ENCODE measurements at places on chromosomes 2 and 18.

GRCh38 chr2:183079139-183079775 lies 710 bp downstream of the DUSP19 start:
- no peak for DNase-seq

- DNase-seq = no peak
Observed at GRCh38 chr18:54787121-54787520, 41.2 kb upstream of the RAB27B start.

DNA sequence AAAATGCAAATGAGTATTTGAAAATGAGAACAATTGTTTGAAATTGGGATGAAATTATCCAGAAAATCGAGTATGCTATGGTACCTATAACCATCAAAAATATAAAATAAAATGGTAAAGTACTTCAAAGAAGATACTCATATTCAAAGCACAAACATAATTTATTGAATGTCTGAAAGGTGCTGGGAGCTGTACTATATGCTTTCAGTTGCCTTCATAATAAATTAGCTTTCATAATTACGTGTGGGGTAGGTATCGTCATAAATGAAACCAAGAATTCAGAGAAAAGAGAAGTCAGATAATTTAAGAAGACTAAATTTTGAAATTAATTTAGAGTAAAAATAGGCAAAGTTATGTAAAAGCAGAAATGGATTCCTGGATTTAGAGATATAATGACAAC lies 721.9 kb upstream of the ACVR2A start:
- no peak for DNase-seq

DNA sequence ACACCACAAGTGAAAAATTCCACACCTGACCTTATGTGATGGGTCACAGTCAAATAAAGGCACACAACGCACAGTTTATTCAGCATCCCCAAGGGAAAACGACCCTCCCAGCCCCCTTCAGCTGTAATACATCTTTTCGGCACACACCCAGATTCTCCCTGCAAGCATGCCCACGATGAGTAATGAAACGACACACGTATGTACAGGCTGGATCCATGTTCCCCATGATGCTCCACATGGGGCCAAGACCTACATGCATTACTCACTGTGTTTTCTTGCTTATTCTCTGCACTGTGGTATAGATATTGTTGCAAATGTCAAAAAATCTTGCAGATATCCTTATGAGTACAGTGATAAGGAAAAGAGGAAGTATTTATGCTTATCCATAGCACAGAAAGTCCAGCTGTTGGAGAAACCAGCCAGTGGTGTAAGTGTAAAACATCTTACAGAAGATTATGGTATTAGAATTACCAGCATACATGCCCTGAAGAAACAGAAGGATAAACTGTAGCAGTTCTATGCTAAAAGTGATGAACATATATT lies 32.5 kb upstream of the SGPP2 start:
- no peak for DNase-seq

- DNase-seq = no peak
Observed at GRCh38 chr2:184851576-184851975, 253.2 kb downstream of the ZNF804A start.

- DNase-seq = no peak
Observed at GRCh38 chr2:146228466-146229058, 1616.3 kb upstream of the ACVR2A start.

DNA sequence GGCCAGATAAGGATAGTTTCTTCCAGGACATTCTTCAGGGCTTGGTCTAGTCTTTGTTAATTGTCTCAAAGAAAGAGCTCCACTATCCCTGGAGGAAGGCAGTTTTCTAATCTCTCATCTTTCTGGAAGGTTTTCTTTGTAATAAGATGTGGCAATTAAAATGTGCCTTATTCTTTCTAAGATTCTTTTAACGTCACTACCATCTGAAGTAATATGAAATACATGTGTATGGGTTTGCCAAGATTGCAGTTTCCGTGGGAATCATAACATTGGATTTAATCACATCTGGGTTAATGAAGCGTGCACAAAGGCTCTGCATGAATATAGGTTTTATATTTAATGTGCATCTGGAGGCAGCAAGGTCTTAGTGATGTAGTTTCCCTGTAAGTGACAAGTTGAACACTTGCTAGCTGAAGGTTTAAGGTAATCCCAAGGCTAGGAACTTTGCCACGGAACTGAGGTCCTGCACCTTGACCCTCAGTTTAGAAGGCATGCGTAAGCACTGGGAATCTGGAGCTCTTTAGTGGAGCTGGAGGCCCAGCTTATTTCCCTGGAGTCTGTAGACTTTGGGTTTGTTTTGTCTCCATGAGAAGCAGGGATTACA lies 25.7 kb downstream of the DIS3L2 start:
- DNase-seq = no peak

DNA sequence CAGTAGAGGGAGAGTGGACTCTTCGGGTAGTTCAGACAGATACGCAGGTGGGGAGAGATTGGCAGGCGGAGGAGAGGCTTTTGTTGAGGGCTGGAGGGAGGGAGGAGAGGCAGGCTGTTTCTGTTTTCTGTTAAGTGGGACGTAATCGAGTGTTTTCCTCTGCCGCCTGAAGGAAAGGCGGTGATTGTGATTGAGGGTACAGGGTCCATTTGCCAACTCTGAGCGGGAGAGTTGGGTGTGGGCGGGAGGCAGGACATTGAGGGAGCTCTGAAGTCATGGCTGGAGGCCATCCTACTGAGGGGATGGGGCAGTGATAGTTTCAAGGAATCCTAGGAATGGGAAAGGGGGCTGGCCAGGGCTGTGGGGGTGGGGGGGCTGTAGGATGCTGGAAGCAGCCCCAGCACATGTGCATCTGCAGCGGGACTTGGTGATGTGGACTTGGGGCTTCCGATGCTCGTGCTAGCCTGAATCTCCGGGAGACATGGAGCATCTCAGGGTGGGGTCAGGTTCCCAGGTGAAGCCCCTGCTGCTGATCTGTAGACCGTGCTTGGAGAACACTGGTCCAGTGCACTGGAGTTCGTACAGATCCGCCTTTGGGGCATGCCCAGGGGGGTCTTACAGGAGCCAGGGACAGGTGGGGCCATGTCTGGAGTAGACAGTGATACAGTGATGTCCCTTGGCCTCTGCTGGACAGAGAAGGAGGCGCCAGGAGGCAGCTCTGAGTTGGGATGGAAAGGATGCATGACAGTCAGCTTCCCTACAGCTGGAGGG lies 167.5 kb downstream of the AGAP1 start:
- DNase-seq = no peak

- no peak for DNase-seq
Observed at GRCh38 chr18:45839414-45840395, 14.2 kb downstream of the SIGLEC15 start.

Measured in cortex of kidney (tissue), 1 donor.